ENCODE measurements at places on chromosomes 5 and 9.

GRCh38 chr5:136155078-136155477 lies 22.4 kb downstream of the SMAD5 start:
- no peak for DNase-seq

GRCh38 chr9:23382418-23382817 lies 443.6 kb downstream of the ELAVL2 start:
- DNase-seq, result no peak

DNA sequence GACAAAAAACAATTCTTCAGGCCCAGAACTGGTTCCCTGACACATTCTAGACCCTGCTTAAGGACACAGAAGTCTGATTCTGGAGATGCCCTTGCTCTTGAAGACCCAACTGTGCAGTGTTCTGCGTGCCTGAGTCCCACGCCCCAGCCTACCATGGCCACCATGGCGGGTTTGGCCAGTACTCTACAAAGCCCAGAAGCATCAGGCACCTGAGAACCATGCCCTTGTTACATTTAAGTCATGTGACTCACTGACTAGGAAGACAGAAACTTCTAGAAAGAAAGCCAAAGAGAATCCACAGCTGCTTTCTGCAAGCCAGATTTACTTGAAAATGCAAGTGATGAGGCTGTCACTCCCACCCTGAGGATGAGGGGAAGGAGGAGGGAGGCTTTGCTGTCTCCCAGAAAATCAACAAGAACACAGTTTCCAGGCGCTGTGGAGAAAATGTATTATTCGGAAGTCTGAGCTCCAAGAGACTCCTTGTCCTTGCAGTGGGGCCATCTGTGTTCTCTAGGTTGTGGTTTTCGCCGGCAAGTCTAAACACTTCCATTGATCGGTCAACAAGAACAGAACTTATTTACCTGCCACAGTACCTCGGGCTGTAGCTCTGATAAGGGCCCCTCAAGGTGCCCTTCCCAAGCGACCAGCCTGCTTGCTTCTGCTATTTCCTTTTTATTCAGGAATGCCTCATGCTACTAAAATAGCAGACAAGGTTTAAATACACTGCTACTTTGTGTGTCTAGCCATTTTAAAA lies 81.3 kb upstream of the DMRT1 start:
- DNase-seq, result no peak

- DNase-seq, result no peak
These were observed 69.6 kb upstream of the GNAQ start for GRCh38 chr9:78101247-78101646.

- no peak for DNase-seq
These were observed 154.9 kb upstream of the DAPK1 start for GRCh38 chr9:87342743-87343142.
